ENCODE measurements at places on chromosomes 1 and 21.
A peak's percentile ranks its signal among the peaks of the same experiment; 100 is the strongest.

GRCh38 chr21:25313829-25314228 is 293.5 kb downstream of the MRPL39 start:
- DNase-seq: no peak

DNA sequence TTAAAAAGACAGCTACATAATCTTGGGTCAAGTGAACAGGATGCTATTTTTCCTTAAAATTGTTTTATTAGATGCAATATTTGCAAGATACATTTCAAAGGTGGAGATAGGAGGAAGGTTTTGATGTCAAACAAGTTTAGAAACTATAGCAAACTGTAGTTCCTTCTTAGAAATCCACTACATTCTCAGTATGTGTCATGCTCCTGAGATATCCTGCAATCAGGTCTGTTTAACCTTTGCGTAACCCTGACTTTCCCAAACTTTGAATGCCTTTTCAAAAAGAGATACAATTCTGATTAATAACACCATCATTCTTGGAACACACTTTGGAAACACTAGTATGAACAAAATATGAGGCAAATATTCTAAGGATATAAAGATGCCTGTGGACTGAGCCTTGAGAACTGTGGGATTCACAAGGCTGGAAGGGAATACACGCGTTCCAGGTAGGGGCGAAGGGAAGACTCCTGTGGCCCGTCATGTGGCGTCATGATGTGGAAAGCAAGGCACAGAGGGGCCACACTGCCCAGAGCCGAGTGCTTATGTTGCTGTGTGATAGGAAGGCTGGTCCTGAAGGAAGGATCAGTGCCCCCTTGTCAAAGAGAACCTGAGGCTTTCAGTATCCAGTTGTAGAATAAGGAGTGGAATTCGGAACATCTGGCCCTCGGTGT is 19.6 kb upstream of the TARBP1 start:
- DNase-seq: no peak

GRCh38 chr1:24435782-24436365 is 20.3 kb downstream of the NIPAL3 start:
- DNase-seq: no peak

DNA sequence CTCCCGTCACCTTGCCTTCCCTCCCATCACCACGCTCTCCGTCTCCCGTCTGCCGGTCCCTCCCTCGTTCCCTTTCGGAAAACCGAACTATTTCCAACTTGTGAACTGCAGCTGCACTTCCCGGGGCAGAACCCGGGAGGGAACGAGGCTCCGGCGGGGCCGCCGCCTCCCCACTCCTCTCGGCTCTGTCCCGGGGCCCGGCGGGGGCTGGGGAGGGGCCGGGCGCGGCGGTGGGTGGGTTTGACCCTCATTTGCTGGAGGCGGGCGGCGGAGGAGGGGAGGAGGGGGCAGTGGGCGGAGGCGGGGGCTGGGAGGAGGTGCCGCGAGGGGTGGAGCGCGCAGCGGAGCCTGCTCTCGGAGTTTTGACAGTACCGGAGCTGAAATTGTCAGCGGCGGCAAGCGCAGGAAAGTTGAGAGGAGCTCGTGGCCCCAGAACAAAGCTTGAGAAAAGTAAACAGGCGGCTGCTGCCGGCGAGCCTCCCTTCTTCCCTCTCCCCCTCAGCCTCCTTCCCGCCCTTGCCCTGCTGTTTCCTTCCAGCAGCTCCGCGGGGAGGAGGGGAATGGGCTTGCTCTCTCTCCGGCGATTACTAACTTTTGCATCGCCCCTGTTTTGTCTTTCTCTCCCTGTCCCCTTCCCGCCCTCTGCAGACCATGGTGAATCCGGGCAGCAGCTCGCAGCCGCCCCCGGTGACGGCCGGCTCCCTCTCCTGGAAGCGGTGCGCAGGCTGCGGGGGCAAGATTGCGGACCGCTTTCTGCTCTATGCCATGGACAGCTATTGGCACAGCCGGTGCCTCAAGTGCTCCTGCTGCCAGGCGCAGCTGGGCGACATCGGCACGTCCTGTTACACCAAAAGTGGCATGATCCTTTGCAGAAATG is 2.9 kb downstream of the LMO4 start:
- peak; percentile 54 for DNase-seq

DNA sequence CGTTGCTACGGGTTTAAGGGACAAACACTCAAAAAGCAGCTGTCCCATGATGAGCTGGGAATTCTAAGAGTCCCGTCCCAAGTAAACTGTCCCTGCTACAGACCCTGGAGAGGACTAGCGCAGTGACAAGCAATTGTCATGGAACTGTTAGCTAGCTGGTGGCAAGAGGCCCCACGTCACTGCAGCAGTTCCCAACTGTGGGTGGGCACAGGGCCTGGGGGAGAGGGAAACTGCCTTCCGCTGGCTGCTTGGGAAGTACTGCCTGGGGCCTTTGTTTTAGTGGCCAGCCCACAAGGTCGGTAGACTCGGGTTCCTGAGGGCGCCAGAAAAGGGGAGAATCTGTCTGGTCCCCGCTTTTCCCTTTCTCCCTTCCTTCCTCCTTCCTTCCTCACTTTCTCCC is 97.4 kb downstream of the LACTBL1 start:
- no peak for DNase-seq

DNA sequence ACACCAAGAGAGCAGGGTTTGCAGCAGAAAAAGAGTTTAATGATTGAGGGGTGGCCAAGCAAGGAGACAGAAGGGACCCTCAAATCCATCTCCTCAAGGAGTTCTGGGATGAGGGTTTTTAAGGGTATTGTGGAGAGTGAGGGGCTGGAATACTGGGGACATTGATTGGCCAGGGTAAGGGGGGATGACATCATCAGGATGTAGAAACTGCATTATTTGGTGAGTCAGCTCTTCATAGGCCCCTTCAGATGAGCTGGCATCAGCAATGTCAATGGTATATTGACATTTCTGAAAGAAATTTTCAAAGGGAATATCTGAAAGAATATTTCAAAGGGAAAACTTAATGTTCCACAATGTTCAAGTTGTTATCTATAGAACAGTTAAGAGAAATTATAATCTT is 168.1 kb upstream of the SNX7 start:
- DNase-seq: no peak

GRCh38 chr1:19860418-19860817 is 21.8 kb upstream of the OTUD3 start:
- no peak for DNase-seq

- no peak for DNase-seq
These were observed 21.5 kb upstream of the GPR37L1 start for GRCh38 chr1:202101184-202101583.

GRCh38 chr1:60402216-60402615 is 328.6 kb upstream of the C1orf87 start:
- DNase-seq: no peak

- no peak for DNase-seq
These were observed 11.7 kb downstream of the IFFO2 start for GRCh38 chr1:18944810-18945209.

DNA sequence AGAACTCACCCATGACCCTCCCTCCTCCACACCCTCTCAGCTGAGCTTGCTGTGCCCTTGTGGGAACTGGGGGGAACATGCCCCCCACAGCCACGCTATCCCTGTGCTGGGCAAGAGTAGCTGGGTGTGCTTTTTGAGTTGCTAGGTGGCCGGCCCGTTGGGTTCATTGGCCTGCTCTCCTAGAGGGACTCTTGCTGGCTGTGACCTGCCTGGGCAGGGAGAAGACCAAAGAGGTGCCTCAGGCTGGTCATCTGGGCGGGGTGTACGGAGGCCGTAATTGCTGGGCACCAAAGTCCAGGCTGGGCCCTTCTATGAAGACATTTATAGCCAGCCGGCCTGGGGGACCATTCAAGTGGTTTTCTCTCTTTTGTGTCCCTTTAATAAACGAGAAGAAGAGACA is 138.3 kb upstream of the ZBTB40 start:
- DNase-seq: no peak

DNA sequence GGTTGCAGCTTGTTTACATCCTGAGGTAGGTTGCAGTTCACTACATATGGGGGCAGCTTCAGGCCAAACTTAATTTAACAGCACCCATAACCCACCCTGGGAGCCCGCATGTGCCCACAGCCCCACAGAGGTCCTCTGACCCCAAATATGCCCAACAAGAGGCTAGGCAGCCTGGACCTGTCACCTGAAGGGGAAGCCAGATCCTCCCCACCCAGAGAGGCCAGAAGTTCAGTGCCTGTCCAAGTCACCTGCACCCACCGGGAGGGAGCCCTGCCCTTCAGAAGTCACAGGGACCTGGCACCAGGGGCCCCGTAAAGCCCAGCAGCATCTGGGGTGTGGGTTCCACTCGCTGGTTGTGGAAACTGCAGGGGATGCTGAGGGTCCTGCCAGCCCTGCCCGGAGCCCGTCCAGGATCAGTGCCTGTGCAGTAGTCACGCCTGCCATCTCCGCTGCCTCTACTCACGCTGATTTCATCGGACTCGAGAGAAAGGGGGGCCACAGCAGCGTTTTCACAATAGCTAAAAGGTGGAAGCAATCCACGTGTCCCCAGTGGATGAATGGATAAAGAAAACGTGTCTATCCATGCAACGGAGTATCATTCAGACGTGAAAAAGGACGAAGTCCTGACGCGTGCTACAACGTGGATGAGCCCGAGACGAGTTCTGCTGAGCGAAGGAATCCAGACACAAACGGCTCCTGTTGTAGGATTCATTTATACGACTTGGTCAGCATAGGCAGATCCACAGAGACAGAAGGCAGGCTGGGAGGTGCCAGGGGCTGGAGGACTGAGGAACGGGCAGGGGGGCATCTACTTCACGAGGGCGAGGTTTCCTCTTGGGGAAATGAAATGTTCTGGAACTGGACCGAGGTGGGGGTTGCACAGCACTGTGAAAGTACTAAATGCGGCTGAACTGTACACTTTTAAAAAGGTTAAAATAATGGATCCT is 33.9 kb upstream of the COL6A2 start:
- no peak for DNase-seq

GRCh38 chr1:214574598-214575411 is 23.4 kb upstream of the PTPN14 start:
- no peak for DNase-seq

- no peak for DNase-seq
These were observed 19.8 kb upstream of the TTLL10 start for GRCh38 chr1:1153874-1154273.

- no peak for DNase-seq
These were observed 58.8 kb downstream of the ATP6V1G3 start for GRCh38 chr1:198481661-198482060.

DNA sequence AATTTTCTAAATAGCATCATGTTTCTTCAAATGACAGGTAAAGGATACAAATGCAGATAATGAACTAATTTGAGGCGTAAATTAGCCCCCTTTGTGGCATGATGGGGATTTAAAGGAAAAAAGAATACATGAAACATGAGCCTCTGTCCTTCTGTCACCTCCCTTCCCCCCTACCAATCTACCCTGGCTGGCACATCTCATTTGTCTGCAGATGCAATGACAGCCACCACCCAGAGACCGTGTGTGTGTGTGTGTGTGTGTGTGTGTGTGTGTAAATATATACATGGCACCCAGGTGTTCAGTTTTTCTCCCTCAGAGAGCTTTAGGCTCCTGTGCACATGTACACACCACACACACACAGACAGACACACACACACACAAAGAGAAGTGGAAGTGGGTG is 451.1 kb downstream of the RWDD3 start:
- DNase-seq: no peak

DNA sequence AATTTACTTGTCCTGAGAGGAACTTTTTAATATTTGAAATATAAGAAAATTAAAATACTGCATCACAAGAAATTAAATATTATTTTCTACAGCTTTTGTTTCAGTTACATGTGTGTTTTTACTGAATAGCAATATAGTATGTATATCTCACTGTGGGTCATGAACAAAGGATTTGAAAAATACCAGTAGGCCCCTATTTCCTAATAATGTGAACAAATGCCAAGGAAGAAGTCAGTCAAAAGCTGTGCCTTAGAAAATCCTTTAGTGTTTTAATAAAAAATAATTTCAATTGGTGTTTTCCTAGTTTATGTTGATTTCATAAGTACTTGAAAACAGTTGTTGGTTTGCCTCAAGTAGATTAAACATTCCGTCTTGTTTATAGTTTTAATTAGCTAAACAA is 46.7 kb downstream of the SMYD3 start:
- no peak for DNase-seq

GRCh38 chr1:113905435-113905861 is 322 bp downstream of the DCLRE1B start:
- no peak for DNase-seq

GRCh38 chr1:234486858-234487840 is 8.2 kb upstream of the TARBP1 start:
- no peak for DNase-seq

DNA sequence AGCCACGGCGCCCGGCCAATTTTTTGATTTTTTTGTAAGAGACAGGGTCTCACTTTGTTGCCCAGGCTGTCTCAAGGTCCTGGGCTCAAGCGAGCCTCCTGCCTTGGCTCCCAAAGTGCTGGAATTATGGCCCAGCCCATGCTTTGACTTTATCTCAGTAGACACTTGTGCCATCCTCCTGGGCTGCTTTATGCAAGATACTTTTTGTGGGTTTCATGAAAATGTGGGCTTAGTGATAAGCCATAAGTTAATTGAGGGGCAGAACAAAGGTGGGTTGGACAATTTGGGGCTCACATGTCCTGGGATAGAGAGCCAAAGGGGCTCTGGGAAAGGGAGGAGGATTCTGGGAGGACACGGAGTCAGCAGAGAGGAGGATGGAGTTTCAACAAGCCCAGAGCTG is 22.0 kb downstream of the ALPL start:
- no peak for DNase-seq

DNA sequence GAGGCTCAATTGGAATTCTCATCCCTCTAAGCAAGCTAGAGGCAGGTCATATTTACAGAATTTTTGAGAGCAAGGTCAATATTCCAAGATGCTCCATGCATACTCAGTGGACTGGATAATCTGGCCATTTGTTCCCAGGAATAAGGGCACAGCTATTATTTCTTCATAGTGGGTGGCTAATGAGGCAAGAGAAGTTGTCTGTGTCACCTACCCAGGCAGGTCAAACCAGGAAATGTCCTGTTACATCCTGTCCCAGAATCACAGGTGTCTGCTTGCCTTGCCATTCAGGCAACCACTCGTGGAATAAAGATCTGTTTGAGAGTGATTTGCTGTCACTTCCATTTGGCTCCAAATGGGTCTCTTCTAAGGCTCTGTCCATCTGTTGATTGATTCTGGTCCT is 85.2 kb upstream of the ZP4 start:
- DNase-seq: no peak

DNA sequence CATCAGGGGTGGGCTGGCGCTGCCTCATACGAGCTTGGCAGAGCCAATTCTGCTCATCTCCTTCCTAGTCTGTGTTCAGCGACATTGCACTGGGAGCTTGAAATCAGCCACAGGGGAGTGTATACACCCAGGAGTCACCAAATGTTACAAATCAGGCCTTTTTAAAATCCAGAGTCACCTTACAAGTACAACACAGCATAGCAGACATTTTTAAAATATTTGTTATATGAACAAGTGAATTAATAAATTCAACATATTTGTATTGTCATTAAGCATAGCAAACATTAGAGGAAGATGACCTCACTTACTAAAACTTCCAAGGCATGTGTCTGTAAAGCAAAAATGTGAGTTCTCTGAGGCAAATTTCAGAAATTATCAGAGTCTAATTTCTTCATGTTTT is 210.0 kb downstream of the HLX start:
- no peak for DNase-seq

GRCh38 chr1:48246727-48247126 is 24.2 kb downstream of the SLC5A9 start:
- no peak for DNase-seq

GRCh38 chr1:199551967-199552565 is 475.4 kb upstream of the NR5A2 start:
- no peak for DNase-seq

Data from stimulated activated CD4-positive, alpha-beta T cell treated with anti-CD3 and anti-CD28 coated beads, Interleukin-4, amount 100 ng/mL, for 1 hour (primary cell).